Right forelimb (tissue), 1 donor: ENCODE measurements at places on chromosomes 2 and 18.

GRCh38 chr2:113039719-113040118, 12.9 kb downstream of the IL36B start:
- DNase-seq, result no peak

DNA sequence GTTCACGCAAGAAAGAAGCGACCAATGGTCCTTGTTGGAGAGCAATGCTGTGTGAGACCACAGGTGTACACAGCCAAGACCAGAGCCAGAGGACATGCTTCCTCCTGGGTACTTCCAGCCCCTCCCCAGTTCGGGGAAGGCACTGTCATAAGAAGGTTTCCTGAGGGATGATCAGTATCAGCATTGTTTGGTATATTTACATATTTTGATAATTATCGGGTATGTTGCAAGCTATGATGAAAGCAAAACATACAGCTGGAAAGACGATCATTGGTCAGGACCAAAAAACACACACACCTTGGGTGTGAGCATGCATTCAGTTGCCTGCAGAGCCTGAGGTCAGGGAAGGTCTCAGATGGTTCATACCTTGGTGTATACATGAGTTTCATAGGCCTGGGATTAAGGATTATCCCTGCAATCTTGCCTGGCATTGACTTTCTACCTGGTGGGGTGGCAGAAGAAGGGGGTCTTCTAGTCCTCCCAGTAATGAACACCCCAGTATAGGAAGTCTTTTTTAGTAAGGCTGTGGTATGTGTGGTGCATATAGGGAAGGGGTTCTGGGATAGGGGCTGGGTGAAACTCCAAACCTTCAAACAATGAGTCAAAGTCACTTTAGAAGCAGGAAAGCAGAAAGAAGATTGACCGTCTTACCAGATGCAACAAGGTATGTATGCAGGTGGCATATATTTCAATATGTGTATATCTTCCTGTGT, 2.9 kb downstream of the SERPINB2 start:
- no peak for DNase-seq

GRCh38 chr2:8086796-8087479, 594.9 kb upstream of the ID2 start:
- DNase-seq, result no peak

GRCh38 chr2:20313659-20314058, 37.0 kb downstream of the PUM2 start:
- no peak for DNase-seq

DNA sequence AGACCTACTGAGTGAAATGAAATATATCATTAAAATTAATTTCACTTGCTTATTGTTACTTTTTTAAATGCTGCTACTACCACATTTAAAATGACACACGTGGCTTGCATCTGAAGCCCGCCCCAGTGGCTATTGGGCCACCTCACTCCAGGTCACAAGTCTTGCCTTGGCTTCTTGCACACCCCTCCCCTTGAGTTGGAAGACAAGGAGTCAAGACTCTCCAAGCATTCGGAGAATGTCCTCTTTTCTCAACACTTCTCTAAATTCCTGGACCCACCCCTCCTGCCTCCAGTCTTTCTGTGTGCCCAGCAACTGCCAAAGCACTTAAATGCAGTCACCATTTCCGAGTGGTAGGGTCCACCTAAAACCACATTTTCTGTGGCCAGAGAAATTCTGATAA, 73.4 kb downstream of the ZBTB7C start:
- no peak for DNase-seq

DNA sequence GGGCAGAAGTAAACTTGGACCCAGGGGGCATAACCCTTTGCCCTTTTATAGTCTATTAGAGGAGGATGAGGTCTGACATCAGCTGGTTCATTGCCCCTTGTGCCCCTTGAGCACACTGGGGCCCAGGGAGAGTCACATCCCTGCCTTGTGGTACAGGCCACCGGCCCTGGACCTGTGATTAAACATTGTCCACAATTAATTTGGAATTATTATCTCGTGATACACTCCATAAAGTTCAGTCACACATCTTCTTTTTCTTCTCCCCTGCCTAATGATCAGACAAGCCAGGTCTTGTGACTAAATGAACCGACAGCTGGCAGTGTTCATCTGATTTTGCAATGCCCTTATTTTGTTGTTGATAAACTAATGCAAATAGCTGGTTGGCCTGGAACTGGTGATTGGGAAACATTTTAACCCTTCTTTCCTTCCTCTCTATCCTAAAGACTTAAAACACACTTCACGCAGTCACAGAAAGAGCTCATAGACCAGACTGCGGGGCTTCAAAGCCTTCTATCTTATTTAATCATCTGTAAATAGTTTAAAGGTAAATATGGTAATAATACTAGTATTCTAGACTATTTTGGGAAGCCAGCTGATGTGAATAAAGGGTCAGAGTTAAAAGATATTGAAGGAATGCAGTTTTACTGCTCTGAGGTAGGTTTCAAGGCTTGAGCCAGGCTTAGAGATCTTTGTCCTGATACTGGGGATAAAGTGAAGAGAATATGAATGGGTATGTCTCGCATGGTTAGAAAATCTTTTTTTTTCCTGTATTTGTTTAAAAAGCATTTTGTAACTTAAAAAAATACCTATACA, 13.4 kb downstream of the IL1R1 start:
- no peak for DNase-seq

DNA sequence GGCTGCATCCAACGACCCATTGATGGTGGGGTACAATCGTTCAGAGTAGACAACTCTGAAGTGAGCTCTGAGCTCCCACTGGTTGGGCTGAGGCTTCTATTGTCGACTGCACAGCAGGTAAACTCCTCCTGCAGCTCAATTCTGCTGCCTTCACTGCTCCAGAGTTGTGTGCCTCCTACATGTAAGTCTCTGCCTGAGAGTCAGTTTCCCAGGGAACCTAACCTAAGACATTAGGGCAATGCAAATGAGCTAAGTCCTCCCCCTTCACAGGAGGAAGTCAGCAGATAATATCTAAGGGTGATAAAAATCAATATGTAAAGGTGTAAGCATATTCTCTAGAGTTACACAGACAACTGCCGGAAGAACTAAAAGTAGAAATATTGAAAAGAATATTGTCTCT, 22.5 kb upstream of the ACYP2 start:
- DNase-seq, result no peak

DNA sequence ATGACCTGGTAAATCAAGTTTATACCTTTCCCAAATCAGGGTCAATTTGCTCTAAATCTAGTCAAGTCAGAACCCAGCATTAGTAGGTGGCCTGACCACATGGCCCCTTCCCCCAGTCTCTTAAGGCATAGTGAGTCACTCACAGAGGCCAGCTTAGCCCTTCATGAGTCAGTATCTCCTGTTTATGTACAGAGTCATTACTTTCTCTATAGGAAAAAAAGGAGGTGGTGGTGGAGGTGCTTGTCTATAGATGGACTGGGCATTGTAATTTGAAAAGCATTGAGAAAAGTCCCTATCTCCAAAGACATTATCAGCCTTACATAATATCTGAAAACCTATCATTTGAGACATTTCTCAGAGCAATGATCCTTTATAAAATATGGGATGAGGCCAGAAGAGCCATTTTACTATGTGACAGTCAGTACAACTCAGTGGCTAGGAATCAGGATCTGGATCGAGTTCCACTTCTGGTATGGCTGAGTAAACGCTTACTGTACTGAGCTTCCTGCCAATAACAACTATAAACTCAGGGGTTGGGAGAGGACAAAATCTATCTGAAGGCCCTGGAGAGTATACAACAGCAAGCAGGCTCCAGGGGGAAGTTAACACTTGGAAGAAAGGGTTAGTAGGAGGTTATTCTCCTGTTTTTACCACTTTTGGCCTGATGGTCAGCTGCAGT, 22.5 kb upstream of the SIGLEC15 start:
- DNase-seq, result no peak

- no peak for DNase-seq
Observed at GRCh38 chr2:88596141-88596830, 31.0 kb downstream of the EIF2AK3 start.

DNA sequence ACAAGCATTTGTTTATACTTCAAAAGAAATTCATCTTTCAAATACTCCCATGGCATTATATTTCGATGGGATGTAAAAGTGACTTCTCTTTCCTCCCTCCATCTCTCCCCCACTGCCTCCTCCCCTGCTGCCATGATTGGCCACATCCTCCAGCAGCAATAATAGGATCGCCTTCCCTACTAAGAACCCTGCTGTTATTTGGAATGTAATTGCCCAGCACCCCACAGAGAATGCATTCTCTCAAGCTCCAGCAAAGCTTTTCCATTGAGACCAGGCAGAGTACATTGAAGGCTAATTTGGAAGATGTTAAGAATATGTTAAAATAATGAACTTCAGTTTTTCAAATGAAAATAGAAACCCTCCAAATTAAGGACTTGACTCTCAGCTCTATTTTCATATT, 375.4 kb upstream of the ACVR2A start:
- no peak for DNase-seq

GRCh38 chr18:62842898-62843297, 127.6 kb downstream of the PHLPP1 start:
- DNase-seq, result no peak

- DNase-seq, result no peak
Observed at GRCh38 chr2:45180033-45180746, 170.9 kb upstream of the SIX2 start.

GRCh38 chr2:182740701-182741100, 24.6 kb downstream of the DNAJC10 start:
- no peak for DNase-seq

DNA sequence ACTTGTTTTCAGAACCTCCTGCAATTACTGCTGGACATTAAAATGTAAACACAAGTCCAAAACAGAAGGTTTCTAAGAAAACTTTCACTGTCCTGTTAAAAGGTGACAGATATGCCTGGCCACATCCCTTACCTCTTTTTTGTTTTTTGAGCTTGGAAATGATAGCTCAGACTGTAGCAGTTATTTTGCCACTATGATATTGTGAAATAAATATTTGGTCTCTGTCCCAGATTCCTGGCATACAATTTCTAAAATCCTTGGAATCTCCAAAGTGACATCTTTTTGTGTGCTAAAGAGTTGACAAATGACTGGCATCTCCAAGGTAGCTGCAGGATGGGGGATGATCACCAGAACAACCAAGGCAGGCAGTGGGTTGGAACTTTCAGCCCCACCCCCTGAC, 16.8 kb downstream of the TPGS2 start:
- DNase-seq, result no peak

GRCh38 chr18:73688161-73688560, 459.5 kb downstream of the FBXO15 start:
- no peak for DNase-seq

- no peak for DNase-seq
Observed at GRCh38 chr2:215738351-215738750, 275.0 kb downstream of the MREG start.

DNA sequence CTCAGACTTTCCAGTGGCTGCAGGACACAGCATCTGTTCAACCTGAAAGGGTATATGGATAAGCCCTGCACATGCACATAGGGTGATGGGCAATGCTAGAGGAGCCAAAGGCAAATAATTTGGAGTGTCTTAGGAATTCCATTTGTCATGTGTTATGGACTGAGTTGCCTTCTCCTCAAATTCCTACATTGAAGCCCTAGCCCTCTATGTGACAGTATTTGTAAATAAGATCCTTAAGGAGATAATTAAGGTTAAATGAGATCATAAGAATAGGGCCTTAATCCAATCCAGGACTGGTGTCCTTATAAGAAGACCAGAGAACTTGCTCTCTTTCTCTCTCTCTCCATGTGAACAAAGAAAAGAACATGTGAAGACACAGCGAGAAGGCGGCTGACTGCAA, 42.9 kb upstream of the CREG2 start:
- no peak for DNase-seq

DNA sequence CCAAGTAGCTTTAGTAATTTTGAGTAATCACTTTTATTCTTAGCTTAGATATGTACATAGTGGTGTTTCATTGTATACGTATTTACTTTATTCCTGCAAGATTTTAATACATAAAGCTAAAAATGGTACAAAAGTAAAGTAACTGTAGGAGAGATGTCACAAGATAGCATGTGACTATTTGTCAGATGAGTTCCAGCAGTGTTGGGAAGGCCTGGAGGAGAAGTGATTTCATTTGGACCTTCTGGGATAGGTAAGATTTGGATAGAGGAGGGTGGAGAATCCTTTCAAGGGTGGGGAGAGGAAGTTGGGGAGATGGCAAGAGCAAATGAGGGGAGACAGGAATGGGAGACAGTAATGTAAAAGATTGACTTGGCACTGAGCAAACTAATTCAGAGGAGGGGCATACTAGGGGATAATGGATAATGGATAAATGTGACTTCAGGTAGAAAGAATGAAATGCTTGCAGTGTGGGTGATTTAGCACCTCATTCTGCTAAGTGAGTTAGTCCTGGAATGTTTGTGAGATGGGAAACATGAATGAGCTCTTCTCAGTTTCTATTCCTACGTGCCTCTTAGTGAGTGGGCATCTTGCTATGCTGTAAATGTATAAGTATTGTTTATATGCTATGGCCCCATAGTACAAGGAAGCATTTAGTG, 10.5 kb downstream of the WDR43 start:
- no peak for DNase-seq

- DNase-seq, result no peak
Observed at GRCh38 chr2:229715895-229716507, 1.6 kb upstream of the DNER start.

DNA sequence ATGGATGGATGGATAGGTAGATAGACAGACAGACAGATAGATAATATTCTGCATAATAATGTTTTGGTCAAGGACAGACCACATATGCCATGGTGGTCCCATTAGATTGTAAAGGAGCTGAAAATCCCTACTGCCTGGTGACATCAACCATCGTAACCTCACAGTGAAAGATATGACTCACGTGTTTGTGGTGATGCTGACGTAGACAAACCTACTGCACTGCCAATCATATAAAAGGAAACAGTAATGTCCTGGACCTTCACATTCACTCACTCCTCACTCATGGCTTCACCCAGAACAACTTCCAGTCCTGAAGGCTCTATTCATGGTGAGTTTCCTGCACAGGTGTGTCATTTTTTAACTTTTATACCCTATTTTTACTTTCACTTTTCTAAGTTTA, 202.9 kb upstream of the TPO start:
- no peak for DNase-seq

GRCh38 chr2:105382177-105382576, 16.7 kb downstream of the FHL2 start:
- DNase-seq, result no peak

- DNase-seq, result no peak
Observed at GRCh38 chr2:168645696-168646338, 156.6 kb upstream of the NOSTRIN start.

DNA sequence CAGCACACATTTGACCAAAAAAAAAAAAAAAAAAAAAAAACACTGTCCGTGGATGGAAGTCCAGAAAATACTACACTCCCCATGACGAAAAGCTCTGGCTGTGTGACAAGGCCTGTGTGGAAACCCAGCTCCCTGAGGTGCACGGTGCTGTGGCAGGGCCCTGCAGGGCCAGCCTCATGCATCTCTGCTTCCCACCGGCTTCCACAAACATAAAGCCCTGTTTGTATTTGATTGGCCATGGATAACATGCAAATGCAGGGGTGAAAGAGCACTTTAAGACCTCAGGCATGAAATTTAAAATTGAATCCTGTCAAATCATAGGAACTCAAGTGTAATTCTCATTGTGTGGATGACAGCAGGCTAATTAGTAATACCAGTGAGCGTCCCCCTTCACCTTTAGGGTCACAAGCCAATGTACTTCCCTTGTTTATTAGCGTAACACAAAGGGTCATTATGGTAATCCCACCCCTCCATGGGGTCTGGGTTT, 757.2 kb downstream of the GALR1 start:
- no peak for DNase-seq
